DMS79 (cell line): ENCODE measurements at places on chromosomes 5 and 9.

- DNase-seq, result no peak
These were observed 318.3 kb upstream of the ITGA1 start for GRCh38 chr5:52469420-52469819.

DNA sequence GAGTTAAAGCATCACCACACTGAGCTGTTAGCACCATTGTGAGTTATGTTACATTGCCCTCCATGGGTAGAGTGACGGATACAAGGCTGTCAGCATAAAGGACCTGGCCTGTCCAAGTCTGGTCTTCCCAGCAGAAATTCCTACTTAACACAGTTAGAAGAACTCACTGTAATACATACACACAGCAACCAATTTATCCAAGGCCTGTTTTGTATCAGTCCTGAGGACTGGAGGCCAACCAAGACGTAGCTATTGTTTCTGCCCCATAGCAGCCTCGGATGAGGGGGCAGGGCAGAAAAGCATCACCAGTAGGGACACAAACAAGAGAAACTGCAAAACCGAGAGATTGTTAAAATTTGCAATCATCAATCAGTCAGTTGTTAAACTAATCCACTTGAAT lies 66.0 kb upstream of the CKMT2 start:
- DNase-seq, result no peak

DNA sequence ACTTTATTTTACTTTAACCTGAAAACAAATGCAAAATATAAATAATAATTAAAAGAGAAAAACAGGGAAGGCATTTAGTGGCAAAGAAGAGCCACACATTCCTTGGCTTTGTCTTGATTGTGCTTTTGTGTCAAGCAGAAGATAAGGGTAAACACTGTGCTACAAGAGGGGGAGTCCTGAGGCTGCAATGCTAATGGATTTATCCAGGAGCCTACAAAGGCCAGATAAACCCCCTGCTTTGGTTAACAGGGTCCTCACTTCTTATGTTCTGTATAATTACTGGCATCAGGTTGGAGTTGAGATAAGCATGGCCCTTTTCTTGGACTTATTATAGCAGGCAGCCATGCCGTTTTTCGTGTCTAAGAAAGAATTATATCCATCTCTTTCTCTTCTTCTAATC lies 302.8 kb downstream of the EFNA5 start:
- DNase-seq, result no peak

DNA sequence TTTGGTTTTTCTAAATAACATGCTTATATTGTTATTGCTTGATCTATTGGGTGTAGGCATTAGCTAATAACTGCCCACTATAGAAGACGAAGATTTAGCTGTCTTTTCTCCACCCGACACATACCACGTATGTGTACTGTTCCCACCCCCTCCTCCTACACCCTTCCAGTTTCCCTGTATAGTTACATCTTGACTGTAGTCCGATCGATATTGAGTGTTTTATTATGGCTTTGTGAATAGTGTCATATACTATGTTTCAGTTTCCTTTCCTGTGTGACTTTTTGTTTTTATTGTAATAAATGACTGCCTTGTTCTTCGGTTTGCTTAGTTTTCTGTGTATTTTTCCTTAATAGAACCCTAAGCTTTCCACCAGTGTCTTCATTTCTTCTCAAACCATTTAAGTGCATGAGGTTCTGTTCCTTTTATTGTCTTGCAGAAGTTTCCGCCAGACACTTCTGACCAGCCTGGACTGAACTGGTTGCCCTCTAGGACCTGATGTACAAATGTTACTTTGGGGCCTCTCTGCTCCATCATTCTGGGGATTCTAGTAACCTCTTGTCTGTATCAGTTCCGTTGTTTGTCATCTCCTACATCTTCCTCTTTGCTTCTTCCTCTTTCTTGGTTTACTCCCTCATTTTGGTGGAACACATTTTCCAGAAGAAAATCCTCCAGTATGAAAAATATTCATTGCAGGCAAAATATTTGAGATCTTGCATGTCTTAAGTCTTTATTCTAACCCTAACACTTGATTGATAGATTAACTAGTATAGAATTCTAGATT lies 61.8 kb downstream of the PRKACG start:
- DNase-seq, result no peak

- DNase-seq, result no peak
These were observed 40.9 kb downstream of the TRIO start for GRCh38 chr5:14184082-14184481.

GRCh38 chr9:2024888-2025782 lies 10.0 kb downstream of the SMARCA2 start:
- no peak for DNase-seq

DNA sequence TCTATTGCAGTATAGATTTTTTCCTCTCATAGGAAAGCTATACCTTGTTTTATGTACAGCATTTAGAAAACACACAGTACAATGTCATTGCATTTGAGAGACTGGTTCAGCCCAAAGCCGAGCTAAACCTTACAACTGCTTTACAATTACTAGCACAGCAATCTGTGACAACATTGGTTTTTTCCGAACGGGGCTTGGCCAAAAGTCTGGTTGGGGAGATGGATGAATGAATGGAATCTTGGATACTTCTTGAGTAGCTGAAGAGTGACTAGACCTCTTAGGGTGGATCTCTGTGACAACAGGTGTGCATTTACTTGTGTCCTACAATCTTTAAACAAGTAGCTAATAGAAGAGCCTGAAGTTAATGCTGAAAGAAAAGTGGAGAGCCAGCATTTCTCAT lies 1.2 kb downstream of the SGCD start:
- no peak for DNase-seq

- no peak for DNase-seq
These were observed 37.9 kb upstream of the PPP2CA start for GRCh38 chr5:134263801-134264200.

- DNase-seq, result peak; percentile 68
These were observed 409.2 kb downstream of the BNC2 start for GRCh38 chr9:16461137-16461840.
